Right forelimb (tissue), 1 donor: ENCODE measurements at places on chromosomes 16 and 17.
A peak's percentile ranks its signal among the peaks of the same experiment; 100 is the strongest.

- no peak for DNase-seq
Measured at GRCh38 chr16:22065252-22065651, 27.1 kb upstream of the VWA3A start.

DNA sequence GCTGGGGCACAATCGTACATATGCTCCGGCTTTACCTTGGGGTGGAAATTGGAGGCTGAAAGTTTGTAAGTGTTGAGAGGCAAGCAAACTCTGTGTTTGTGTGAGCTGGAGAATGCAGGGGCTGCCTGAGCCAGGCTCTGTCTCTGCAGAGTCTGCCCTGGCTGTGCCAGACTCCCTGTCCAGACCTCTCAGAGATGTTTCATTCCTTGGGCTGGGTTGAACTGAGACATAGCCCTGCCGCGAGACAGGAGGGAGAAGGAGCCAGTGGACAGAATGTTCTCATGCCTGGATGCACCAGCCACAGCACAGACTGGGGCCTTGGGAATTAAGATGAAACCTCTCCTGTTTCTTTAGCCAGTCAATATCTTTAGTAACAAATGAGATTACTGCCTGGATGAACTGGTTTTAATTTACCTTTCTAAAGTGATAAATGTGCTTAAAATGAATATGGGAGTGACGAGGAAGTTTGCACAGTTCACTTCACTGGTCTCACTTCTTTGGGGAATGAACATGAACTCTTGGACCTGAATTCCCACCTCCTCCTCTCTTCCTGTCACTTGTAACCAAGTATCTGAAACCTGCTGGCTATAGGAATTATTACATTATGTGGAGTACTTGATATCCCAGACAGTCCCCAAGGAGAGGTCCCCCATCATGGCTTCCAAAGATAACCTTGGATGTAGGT is 40.1 kb downstream of the YPEL2 start:
- DNase-seq: no peak

DNA sequence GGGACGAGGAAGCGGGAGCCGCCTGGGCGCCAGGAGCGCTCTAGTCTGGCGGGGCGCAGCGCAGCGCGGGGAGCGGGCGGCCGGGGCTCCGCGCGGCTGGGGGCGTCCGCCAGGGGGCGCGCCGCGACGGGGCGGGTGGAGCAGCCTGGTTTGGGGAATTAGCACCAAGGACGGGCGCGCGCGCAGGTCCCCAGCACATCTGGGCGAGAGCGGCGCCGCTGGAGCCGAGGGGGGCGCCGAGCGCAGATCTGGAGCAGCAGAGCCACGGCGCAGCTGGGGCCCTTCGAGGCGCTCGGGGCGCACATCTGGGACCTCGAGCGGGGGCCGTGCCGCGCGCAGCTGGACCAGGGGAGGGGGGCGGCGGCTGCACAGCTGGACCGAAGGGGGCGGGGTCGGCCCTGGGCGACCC is at the start of gene NXPH3:
NXPH3 (plus strand) TSS at position 193 of the 409 bp plus-strand sequence. CDS start 349 bp downstream, outside the sequence.
- peak; percentile 72 for DNase-seq

- DNase-seq: no peak
Measured at GRCh38 chr17:10831696-10832095, 6.2 kb downstream of the PIRT start.

DNA sequence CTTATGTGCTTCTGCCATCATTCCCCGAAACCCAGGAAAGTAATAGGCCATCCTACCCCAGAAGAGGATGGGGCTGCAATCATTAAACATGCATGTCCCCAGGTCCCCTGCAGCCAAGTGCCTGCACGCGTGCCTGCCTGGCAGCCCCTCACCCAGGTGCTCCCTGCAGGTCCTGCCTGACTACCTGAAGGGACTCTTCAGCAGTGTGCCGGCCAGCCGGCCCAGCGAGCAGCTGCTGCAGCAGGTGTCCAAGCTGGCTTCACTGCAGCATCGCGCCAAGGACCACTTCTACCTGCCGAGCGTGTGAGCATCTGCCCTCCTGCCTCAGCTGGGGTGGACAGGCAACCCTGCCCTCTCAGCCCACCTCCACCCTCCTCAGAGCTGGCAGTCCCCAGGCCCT is 16.2 kb upstream of the ALKBH5 start:
- DNase-seq: no peak

- DNase-seq: peak; percentile 47
Measured at GRCh38 chr16:73171380-73171779, 123.5 kb upstream of the ZFHX3 start.

GRCh38 chr16:59535298-59535697 is 801.2 kb upstream of the GOT2 start:
- DNase-seq: no peak

DNA sequence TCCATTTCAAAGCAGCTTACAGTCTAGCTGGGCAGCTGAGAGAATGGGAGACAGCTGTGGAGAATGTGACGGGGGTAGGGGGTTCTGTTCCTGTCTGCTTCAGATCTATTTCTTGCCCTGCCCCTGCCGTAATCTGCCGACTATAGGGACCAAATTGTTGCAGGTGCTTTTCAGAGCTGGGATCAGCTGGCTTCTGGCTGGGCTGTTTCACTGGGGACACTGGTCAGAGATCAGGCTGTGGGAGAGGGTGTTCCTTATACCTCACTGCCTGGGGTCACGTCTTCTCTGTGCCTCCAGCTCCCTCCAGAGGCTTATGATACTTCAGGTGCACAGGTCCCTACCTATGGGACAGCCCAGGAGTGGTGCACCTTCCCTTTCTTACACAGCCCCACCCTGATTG is 514.9 kb upstream of the GOT2 start:
- no peak for DNase-seq

DNA sequence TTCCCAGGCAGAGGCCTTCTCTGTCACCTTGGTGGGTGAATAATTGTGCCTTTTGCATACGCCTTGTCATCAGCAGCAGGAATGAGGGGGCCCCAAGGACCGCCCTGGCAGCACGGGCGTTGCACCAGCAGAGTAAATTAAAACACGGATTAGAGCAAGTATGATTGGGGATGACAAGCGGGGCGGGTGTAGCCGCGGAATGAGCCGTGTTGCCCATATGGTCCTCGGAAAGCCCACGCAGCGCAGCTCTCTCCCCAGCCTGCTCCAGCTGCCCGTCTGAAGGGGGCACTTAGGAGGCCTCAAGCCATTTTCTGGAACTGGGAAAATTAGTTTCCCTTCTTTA is 299.4 kb upstream of the IRX3 start:
- DNase-seq: no peak

GRCh38 chr17:19544366-19544765 is 10.7 kb downstream of the SLC47A1 start:
- no peak for DNase-seq

DNA sequence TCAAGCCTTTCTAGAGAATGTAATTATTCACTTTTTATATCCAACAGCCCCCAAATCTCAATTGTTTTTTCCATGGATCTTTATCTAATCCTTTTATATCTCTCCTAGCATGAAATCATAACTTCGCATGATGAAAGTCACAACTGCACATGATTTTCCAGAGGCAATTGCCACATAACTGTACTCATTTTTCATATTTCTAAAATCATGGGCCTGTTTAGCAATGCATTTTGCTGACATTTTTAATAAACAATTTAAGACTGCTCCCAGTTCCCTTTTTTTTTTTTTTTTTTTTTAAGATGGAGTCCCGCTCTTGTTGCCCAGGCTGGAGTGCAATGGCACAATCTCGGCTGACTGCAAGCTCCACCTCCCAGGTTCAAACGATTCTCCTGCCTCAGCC is 83.5 kb downstream of the VMP1 start:
- DNase-seq: no peak

- DNase-seq: no peak
Measured at GRCh38 chr17:27415120-27415795, 41.0 kb upstream of the KSR1 start.

DNA sequence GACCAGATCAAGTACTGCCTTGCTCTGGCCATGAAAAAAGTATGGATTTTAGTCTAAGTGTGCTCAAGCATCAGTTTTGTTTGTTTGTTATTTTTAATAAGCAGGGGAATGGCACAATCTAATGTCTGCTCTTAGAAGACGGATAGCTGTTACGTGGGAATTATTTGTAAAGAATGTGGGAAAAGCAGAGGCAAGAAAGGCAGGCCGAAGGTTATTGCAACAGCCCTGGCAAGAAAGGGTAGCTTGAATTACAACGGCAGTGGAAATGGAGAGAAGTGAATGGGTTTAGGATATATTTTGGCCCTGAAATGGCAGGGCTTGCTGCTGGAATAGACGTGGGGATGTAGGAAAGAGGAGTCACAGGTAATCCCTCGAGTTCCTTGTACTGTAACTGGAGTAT is 987 bp upstream of the HASPIN start:
- no peak for DNase-seq

GRCh38 chr16:12120217-12120981 is 143.9 kb downstream of the SNX29 start:
- DNase-seq: peak; percentile 63

DNA sequence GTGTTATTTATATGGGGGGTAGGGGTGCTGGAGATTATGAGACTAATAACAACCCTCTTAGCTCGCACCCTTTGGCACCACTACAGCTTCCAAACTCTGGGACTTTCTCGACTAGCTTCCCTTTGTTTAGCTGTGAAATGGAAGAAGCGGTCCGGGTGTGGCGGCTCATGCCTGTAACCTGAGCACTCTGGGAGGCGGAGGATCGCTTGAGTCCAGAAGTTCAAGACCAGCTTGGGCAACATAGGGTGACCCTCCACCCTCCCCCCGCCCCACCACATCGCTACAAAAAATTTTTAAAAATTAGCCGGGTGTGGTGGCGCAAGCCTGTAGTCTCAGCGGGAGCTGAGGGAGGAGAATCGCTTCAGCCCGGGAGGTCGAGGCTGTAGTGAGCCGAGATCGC is 814 bp upstream of the CDH3 start:
- DNase-seq: no peak

GRCh38 chr17:16676676-16677268 is 13.3 kb upstream of the CCDC144A start:
- DNase-seq: no peak

DNA sequence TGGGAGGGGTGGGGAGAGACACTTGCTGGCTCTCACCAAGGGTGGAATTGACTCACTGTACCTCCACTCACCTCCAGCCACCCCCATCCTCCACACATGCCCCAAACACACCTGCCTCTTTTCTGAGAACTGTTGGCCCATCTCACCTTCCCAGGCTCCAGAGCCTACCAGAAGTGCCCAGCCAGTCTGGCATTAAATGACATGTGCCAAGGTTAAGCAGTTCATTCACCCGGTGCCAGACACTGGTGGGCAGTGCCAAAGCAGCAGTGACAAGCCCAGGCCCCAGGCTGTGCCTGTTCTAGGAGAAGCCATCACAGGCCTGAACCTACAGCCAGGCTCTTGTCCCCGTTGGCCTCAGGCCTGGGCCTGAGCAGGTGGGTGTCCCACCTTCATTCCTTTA is 11.2 kb downstream of the MVP start:
- DNase-seq: no peak

DNA sequence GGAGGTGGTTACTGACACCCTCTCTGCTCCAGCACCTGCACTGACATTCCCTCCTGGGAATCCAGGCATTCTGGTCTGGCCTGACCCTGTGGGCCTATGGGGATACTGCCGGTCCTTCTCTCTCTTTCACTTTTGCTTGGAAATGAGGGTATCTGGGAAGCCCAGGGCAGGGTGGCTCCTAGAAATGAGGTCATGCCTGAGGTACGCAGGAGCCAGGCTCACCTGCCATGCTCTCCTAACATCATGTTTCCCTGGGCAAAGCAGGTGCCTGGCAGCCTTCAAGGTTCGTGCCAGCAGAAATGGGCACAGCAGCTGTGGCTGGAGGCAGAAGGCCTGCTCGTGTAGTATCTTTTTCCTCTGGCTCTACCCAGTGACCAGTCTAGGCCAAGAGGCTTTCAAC is 3.3 kb downstream of the ITGA3 start:
- DNase-seq: no peak

DNA sequence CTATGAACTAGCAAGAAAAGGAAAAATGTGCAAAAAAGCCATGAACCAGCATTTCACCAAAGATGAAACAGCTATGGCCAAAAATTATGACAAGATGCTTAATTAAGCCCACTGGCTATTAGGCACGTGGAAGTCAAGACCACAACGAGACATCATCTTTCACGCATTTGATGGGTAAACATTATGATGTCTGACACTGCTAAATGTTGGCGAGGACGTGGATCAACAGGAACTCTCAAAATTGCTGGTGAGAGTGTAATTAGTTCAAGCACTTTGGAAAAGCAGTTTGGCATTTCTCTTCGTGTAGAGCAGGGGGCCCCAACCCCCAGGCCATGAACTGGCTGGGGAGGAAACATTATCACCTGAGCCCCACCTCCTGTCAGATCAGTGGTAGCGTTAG is 39.6 kb upstream of the ADGRG1 start:
- no peak for DNase-seq

DNA sequence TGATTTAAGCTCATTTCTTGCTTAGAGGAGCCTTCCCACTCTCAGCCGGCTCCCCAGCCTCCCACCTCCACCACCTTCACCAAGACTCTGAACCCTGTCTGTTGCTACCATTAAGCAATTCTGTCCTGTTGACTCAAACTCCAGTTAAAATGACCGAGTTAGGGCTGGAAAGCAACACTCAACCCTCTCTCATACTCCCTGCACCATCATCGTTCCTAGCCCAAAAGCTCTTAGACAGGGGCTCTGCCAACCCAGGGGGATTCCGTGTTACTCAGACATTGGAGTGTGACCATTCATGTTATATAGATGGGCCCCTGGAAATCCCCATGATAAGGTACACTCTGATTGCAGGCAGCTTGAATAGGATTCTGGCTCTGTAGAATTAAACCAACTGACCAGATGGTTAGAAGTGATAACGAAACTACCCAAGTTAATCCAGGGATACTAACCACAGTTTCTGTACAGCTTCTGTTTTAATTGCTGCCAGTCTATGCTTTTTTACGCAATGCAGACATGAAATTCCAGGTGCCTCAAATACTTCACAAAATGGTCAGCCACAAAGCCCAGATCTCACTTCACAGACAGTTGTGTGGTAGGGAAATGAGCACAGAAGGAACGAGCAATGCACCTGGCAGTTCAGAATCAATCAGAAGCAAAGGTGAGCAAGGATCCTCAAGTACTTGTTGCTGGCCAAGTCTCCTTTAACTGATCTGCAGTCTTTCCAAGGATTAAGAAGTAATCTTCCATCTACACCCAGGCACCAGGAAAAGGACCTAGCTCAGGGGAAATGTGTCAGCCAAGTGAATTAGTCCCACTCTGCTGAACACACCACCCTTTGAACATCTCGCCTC is 2.1 kb downstream of the SSTR2 start:
- DNase-seq: no peak

DNA sequence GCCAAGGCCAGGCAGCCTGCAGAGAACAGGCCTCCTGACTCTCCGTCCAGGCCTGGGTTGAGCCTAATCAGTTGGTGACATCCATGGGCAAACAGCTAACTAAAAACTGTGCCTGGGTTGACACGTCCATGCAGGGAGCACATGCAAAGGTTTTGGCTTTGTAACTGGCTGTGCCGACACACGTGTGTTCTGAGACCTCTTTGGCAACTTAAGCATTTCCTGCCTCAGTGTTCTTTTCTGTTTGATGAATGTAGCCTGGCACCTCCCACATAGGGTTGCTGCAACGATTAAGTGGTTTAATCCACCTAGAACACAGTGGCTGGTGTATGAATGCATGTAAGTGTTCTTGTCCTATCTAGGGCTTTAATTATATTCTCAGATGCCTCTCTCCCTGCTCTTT is 3.2 kb downstream of the BCO1 start:
- DNase-seq: no peak

GRCh38 chr17:7846063-7846735 is 8.7 kb upstream of the TMEM88 start:
- no peak for DNase-seq

GRCh38 chr17:46212634-46213435 is 19.6 kb upstream of the KANSL1 start:
- DNase-seq: peak; percentile 56

GRCh38 chr16:27681681-27682080 is 131.7 kb downstream of the KATNIP start:
- DNase-seq: no peak

- no peak for DNase-seq
Measured at GRCh38 chr16:22871861-22872260, 57.9 kb downstream of the HS3ST2 start.
